Caki2 (cell line): ENCODE measurements at places on chromosomes 1 and 21. TPM values are rescaled to one million over a fixed set of nuclear protein-coding genes. Genes with fewer than 3 reads are reported as not detected.

Gene SUCO
- 4.2 and 8.9 TPM in 2 replicates for total RNA-seq

Gene CELA3A
- not detected in 2 replicates for total RNA-seq

GRCh38 chr1:214476229-214476985 is 75.0 kb downstream of the PTPN14 start:
- DNase-seq, result peak; percentile 79

- no peak for DNase-seq
Observed at GRCh38 chr1:36542024-36542961, 59.6 kb upstream of the CSF3R start.

DNA sequence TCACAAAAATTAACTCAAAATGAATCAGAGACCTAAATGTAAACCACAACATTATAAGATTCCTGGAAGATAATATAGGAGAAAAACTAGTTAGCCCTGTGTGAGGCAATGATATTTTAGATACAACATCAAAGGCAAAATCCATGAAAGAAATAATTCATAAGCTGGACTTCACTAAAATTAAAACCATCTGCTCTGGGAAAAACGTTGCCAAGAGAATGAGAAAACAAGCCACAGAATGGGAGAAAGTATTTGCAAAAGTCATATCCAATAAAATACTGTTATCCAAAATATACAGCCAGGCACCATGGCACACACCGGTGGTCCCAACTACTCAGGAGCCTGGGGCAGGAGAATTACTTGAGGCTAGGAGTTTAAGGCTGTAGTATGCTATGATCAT is 70.3 kb downstream of the SYF2 start:
- DNase-seq, result no peak

Gene PDZK1
- 104 and 107 TPM in 2 replicates for total RNA-seq

DNA sequence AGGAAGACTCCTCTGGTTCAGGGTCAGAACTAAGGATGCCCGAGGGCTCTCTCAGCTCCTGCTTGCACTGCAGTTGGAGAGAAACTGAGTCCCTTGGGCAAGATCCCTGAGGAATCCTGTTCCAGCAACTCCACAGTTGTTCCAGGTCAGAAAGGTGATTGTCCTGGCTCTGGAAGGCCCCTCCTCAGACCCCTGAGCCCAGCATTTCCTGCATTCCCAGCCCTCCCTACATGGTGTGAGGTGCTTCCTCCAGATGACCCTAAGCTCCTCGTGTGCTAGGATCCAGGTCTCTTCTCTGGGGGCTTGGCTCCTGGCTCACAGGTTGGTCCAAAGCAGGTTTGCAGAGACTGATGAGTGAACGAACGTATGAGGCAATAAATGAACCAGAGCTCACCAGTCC is 11.5 kb downstream of the LDLRAD1 start:
- no peak for DNase-seq

DNA sequence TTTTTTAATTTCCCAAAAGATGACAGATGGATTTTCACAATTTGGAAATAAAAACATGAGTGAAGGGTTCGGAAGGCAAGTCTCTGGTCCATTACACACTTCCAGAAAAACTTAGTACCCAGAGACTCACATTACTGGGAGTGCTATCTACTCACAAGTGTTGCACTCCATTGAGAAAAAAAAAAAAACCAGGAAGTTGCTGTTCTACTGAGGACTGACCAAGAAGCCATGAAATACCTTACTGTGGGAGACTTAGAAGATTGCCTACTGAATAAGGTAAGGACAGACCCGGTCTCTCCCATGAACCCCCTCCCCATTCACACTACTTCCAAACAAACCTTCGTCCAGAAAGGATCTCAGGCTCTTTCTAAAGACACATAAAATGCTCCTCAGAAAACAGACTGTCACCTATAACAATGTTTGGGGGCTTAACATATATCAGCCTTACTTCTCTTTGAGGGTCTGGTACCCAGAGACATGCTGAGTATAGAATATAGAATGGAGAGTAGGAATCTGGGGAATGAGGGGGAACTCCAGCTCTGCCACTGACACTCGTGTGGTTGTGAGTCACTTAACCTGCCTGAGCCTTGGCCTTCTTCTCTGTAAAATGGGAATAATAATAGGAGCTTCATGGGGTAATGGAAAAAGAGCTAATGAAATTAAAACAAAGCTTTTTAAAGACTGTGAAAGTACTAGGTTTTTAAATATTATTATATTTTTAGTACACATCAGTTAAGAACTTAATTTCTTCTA is 1.4 kb downstream of the MAB21L3 start:
- no peak for DNase-seq

Gene C1orf105
- total RNA-seq, result not detected in 2 replicates

Gene CATSPERE
- not detected in 2 replicates for total RNA-seq

DNA sequence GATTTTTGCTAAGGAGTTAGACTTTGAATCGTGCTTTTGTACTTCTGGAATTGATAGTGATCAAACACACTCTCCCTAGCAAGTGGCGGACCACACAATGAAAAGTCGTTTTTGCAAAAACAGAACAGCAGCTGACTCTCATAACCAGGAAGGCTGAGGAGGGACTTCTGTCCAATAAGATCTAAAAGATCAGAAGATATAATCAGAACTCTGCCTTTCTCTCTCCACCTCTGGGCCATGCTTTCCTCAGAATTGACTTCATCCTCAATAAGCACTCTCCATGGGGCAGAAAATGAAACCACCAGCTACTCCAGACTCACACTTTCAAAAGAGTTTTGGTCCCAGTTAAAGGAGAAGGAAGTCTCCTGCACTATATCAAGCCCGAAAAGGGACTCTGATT is 55.3 kb upstream of the SAMD13 start:
- no peak for DNase-seq

Gene ANGPTL3
- total RNA-seq, result not detected in 2 replicates

DNA sequence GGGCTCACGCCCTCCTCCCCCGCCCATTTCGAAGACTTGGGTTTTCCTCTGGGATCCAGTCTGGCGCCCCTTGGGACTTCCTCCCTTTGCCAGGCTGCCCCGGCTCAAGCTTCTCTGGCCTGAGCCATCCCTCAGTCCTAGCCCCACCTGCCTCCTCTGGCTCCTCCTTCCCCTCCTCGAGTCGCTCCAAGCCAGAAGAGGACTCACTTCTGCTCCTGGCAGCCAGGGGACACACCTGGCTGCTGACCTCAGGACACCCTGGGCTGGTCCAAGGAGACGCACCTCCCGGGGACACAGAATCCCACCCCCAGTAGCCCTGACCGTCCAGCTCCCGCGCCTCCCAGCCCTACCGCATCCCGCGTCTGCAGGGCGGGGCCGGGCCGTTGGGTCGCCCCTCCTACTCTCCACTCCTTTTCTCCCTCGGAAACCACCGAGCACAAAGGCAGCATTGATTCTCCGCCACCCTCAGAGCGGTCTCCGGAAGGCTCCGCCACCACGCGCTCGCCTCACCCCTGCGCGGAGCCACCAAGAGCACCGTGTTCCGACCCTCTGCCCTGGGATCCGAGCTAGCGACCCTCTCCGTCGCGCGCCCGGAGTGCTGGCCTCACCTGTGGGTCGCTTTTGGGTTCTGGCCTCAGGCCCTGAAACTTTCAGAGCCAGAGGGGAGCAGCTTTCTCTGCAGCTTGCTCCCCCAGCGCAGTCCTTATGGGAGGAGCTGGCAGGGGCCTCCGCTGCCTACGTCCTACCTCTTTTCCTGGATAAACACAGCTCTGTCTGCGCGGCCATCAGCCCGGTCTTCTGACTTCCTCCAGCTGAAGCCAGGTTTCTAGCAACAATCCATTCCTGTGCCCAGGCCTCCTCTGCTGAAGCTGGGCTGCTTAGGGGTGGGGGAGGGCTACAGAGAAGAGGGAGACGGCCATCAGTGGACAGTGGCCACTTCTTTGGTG is at the start of gene C2CD4D:
Gene C2CD4D (minus strand): TSS at position 364 of the 947 bp plus-strand sequence. CDS start 831 bp downstream, outside the sequence.
- peak; percentile 89 for DNase-seq

GRCh38 chr1:19645411-19646251 is 1.5 kb downstream of the NBL1 start:
- DNase-seq, result no peak

Gene BLZF1
- total RNA-seq, result 23.6 and 25.7 TPM in 2 replicates

- no peak for DNase-seq
Observed at GRCh38 chr21:19076031-19076430, 672.4 kb upstream of the TMPRSS15 start.

GRCh38 chr1:1285102-1285571 is 4.9 kb downstream of the SCNN1D start:
- DNase-seq, result no peak

DNA sequence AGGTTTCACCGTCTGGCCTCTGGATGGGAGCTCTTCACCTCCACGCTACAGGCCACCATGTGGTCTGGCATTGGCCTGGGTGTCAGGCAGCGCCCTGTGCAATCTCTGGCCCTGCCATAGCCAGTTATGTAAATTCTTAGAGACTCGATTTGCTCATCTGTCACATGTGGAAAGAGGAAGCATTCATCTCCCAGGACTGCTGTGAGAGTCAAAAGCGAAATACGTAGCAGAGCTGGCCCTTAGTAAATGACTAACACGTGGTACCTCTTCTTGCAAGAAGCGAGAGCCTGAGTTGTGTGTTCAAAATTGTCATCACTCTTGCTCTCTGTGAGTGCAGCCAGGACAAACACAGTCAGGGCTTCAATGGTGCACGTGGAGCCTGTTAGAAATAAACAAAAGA is 159.0 kb upstream of the BACE2 start:
- no peak for DNase-seq

Gene TEX38
- total RNA-seq, result not detected in 2 replicates

DNA sequence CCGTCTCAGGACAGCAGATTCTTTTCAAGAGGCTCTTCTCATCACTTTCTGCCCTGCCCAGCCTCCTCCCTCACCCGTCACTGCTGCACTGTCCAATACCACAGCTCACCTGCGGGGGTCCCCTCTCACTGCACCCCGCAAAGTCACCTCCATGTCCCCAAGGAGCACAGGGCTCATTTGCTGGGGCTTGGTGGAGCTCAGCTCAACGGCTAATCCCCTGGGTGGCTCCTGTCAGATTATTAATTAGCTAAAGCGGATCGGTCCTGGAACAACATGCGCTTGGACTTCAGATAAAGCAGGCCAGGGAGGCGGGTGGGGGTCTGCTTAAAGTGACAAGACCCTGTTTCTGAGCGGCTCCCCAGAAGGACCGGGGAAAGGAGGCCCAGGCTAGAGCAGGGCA is 43.1 kb downstream of the CASZ1 start:
- no peak for DNase-seq

Gene IGSF9
- 0.03 TPM in 1 of 2 replicates, not detected in the other for total RNA-seq

Gene LIPI
- total RNA-seq, result not detected in 2 replicates

Gene HPDL
- 0.49 and 1.1 TPM in 2 replicates for total RNA-seq

- DNase-seq, result no peak
Observed at GRCh38 chr1:59220356-59220755, 76.5 kb upstream of the FGGY start.

- DNase-seq, result no peak
Observed at GRCh38 chr1:178960482-178961240, 65.0 kb upstream of the FAM20B start.

DNA sequence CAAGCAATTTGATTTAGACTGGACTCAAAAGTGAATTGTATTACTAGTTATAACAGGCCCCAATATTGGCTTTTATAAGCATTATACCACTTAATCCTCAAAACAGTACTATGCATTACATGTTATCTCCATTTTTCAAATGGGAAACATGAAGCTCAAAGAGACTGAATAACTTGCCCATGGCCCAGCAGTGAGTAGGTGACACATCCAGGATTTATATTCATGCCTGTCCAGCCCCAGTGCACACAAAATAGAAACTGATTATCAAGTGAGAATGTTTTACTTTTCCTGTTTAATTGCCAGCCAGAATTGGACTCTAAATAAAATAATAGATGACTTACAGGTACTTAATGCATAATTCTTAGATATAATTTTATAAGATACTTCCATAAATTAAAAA is 82.9 kb downstream of the NIBAN1 start:
- DNase-seq, result no peak

DNA sequence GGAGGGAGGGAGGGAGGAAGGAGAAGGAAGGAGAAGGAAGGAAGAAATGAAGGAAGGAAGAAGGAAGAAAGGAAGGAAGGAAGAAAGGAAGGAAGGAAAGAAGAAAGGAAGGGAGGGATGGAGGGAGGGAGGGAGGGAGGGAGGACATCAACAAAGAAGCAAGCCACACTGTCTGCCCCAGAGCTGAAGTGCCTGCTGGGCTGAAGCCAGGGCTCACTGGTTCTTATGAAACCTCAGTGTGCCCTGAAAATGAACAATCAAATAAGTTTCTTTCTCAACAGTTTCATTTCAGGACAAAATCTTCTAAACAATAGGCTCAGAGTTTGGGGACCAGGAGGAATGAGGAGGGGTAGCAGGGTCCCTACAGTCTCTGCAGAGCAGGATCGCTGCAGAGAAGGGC is 21.1 kb downstream of the ARHGEF19 start:
- DNase-seq, result no peak

GRCh38 chr1:33502726-33503125 is 30.3 kb downstream of the ZSCAN20 start:
- no peak for DNase-seq

DNA sequence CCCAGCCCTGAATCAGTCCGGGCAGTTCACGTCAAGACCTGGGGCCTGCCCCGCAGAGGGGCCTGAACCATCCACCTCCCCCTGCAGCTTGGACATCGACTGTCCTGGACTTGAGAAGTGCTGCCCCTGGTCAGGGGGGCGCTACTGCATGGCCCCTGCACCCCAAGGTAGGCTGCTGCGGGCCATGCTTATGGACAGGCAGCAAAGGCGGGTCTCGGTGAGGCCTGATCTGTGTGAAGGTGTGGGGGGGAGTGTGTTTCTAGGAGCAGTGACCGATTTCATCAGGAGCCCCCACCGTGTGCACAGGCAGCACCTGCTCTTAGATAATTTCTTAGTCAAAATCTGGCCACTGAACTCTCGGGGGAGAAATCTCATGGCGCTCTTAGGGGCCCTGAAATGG is 13.0 kb downstream of the UMODL1 start:
- DNase-seq, result no peak

DNA sequence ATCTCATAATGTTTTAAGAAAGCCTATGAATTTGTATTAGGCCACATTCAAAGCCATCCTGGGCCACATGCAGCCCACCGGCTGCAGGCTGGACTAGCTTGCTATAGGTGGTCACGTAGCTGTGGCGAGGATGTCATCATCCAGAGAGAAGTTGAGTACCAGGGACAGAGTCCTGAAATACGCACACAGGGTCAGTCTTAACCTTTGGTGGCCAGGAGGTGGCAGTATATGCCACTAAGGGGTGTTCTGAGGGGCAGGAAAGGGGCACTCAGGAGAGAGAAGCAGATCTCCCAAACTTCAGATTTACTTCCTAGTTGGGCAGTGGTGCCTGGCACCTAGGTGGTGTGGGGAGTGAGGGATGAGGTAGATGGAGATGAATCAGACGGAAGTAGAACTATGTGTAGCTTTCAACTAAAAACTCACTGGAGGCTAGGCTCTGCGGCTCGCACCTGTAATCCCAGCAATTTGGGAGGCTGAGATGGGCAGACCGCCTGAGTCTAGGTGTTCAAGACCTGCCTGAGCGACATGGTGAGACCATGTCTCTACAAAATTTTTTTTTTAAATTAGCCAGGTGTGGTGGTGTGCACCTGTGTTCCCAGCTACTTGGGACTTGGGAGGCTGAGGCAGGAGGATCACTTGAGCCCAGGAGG is 16.3 kb upstream of the CDK18 start:
- DNase-seq, result peak; percentile 57

Gene REN
- not detected in 2 replicates for total RNA-seq

DNA sequence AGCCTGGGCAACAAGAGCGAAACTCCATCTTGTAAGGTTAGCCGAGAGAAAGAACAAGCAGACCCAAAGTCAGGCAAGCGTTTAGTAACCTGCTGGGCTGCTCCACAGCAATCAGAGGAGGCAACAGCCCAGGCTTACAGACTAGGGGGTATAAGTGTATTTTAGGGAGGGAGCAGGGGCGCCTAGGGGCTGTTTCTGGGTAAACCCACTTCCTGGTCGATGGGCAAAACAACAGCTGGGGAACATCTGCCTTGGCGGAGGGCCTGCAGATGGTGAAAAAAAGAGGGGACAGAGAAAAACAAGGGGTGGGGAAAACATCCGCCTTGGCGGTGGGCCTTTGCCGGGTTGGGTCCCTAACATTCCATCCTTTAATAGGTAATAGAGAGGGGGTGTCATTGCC is 5.2 kb downstream of the TAS1R1 start:
- no peak for DNase-seq
